GM13976 (cell line): ENCODE measurements at places on chromosomes 7 and 10.
A peak's percentile ranks its signal among the peaks of the same experiment; 100 is the strongest.

- no peak for DNase-seq
Observed at GRCh38 chr7:22109761-22110160, 164.1 kb upstream of the CDCA7L start.

- DNase-seq = no peak
Observed at GRCh38 chr10:127910464-127910770, 3.5 kb downstream of the PTPRE start.

DNA sequence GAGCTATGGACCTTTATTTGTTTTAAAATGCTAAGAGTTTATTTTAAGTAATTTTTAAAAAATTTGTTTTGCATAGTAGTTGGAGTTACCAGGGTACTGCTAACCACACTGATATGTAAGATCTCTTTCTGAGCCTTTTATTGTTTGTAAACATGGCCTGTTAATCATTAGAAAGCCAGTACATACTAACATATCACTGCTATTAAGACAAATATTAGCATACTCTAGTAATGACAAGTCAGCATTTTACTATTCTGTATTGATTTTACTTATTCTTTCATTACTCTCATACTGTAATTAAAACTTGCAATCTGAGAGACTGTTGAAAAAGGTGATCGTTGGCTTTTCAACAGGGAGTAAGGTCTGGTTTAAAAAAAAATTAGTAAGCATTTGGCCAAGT, 66.7 kb downstream of the PTEN start:
- DNase-seq = no peak

DNA sequence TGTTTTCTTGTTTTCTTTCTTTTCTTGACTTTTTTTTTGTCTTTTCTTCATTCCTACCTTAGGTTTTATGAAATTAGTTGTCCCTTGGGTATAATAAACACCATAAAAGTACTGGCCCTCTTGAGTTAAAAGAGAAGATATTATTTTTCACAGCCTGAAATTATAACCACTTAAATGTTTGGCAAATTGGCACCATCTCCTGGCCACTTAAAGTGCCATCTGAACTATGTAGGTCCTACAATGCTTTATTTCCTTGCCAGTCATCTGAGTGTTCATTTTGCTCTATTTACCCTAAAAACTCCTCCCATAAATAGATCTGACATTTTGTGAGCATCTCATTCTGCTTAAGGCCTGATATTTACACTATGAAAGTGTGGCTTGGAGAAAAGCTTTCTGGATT, 98.9 kb upstream of the PRKCQ start:
- DNase-seq = no peak

- no peak for DNase-seq
Observed at GRCh38 chr7:151592868-151593486, 73.3 kb upstream of the RHEB start.

GRCh38 chr7:20798081-20798693, 11.5 kb upstream of the SP8 start:
- DNase-seq = peak; percentile 89

DNA sequence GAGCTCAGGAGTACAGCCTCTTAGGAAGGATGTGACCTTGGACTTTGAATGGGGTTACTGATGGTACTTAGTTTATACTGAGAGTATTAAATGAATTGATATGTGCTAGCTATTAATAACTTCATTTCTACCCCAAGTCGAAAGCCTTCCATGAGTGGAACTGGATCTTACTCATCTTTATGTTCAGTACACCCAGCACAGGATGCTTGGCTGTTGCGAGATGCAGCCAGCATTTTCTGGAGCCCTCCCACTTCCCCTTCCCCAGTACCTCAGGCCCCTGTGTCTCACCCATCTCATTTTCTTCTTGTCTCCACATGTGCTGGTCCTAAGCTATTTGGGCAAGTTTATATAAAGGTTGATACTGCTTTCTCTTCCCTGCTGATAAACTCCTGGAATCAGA, 7.2 kb downstream of the UPP1 start:
- no peak for DNase-seq

- no peak for DNase-seq
Observed at GRCh38 chr10:84540022-84540616, 211.7 kb downstream of the CCSER2 start.

DNA sequence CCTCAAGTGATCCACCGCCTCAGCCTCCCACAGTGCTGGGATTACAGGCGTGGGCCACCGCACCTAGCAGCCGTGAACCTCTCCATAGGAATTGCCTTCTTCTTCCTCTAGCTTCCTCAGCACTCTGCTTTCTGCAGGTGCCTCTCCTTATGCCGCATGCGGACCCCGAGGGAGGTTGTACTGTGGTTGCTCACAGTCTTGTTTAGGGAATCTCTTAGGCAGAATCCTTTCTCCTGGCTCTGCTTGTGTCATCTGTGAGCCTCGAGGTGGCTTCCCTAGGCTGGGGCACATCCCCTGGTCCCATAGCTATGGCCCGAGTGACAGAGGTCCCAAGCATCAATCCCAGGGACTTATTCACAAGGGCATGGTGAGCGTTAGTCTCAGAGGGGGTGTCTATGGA, 33.2 kb upstream of the GIMAP8 start:
- no peak for DNase-seq

DNA sequence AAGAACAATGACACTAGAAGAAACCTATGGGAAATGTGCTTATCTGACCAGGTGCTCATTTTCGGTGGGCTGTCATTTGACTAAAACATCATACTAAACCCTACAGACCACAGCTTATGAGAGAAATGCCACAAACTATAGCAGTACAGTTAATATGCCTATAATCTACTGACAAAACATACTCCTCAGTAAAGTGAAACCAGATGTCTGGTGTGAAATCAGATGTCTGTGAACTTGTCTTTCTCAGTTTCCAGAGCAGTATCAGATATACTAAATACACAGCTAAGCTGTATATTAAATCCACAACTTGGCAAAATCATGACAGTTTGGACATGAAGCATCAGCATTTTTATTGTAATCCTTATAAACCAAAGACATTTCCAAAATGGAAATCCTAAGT, 3.3 kb downstream of the IMMP2L start:
- DNase-seq = no peak

- no peak for DNase-seq
Observed at GRCh38 chr10:53029449-53029848, 256.9 kb upstream of the MBL2 start.

DNA sequence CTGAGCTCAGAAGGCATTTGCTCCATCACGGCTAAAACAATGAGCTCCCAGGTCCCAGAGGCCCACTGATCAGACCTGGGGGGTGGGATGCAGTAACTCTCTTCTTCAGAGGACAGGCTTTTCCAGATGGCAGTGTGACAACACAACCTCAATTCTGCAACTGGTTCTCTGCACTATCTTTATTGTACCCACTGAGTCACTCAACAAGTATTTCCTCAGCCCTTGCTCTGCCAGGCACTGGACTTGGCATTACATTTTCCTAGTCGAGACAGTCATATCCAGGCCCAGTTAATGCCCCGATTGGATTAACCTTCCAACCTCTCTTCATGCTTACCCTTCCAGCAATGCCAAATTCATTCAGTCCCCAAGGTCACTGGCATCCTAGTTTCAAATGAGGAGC, 72.6 kb downstream of the JAZF1 start:
- DNase-seq = no peak

GRCh38 chr7:101108330-101108857, 18.5 kb upstream of the SERPINE1 start:
- peak; percentile 81 for DNase-seq

- no peak for DNase-seq
Observed at GRCh38 chr10:63605197-63605967, 84.2 kb downstream of the REEP3 start.

DNA sequence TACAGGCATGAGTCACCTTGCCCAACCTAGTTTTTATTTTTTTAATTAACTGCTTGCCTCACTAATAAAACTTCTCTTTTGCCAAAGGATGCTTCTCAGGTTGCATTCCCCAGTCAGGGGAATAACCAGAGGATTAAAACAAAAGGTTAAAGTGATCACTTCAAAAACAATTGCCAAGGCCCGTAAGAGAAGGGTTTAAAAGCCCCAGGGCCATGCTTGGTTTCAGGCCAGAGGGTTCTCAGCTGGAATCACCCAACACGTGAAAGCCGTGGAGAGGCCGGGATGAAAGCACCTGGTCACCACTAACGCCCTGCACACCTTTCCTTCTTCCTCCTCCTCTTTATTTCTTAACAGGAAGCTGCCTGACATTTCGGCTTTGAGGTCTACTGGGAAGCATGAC, 587.5 kb downstream of the PTPRN2 start:
- no peak for DNase-seq

DNA sequence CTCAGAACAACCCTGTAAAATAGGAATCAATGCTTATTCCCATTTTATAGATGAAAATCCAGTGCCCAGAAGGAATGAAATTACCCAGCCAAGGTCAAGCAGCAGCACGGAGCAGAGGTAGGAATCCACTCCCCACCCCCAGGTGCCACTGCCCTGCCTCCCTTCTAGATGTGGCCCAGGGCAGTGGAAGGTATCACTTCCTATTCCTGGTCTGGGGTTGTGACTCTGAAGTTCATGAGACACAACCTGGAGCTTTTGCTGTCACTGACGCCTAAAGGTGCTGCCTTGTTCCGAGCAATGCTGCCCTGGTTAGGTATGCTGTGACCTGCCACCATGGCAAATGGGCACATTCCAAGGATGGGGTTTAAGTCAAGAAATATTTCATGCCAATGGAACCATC, 53.6 kb downstream of the PIK3AP1 start:
- no peak for DNase-seq

GRCh38 chr7:117076426-117076943, 123.2 kb downstream of the ST7 start:
- no peak for DNase-seq

GRCh38 chr7:64636386-64636785, 29.5 kb upstream of the ZNF107 start:
- DNase-seq = no peak

GRCh38 chr10:84845628-84846261, 517.4 kb downstream of the CCSER2 start:
- DNase-seq = no peak

DNA sequence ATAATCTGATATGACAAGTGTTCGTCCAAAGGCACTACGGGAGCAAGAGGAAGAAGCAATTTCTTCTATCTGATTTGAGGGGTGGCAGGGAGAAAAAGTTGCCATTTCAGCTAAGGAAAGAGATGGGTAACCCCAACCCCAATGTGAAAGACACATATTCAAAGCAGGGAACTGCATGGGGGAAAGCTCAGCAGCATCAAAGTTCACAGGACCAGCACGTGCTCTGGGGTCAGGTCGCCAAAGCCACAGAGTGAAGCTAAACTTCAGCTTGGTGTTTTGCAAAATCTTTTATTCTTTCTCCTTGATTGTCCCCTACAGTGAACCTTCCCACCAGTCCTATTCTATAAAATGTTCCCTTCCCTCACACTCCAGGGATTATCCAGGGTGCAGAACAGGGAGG, 112.8 kb upstream of the PPP2R2D start:
- no peak for DNase-seq

- DNase-seq = no peak
Observed at GRCh38 chr10:97574374-97575126, 2.0 kb downstream of the ANKRD2 start.

- DNase-seq = no peak
Observed at GRCh38 chr10:79984851-79985250, 35.9 kb upstream of the SFTPD start.

GRCh38 chr10:4066581-4067390, 281.8 kb upstream of the KLF6 start:
- peak; percentile 14 for DNase-seq
